Stimulated activated CD8-positive, alpha-beta memory T cell treated with anti-CD3 and anti-CD28 coated beads, Interleukin-4, amount 100 ng/mL, for 1 hour (primary cell): ENCODE measurements at places on chromosomes 2 and 18.

DNA sequence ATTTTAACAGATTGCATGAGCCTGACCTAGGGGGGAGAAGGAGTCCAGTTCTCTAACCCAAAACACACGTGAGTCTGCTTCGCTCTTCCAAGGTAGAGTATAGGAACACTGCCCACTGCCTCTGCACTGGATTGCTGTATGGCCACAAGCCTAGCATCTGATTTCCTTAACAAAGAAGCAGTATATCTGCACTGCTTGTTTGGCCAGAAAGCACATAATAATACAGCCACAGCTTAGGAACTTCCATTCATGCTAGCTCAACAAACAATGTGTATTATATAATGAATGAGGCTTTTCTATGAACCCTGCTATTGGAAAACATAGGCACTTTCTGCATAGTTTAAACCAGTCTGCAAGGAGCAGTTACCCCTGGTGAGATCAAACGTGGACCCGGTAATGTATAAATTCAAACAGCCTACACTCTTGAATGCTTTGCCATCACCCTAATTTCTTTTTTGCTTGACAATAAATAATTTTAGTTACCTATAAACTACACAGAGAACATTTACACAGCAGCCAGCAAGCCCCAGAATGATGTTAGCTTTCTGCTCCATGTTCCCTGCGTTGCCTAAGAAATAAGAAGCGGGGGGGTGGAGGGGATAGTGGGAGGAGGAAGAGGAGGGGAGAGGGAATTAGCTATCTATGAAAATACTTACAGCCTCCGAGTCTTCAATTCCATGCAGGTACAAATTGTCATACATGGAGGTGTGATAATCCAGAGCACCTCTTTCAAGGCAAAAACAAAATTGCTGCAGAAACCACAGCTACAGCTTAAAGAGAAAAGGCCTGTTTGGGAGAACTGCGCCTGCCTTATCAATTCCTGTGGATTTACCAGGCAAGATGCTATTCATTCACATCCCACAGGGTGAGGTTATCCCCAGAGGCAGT lies 125.6 kb downstream of the CACNB4 start:
- DNase-seq = no peak

GRCh38 chr2:8477552-8478470 lies 204.0 kb upstream of the ID2 start:
- no peak for DNase-seq

- no peak for DNase-seq
Measured at GRCh38 chr2:26971911-26972786, 1.7 kb downstream of the MAPRE3 start.

- no peak for DNase-seq
Measured at GRCh38 chr2:188327518-188328213, 36.0 kb downstream of the GULP1 start.

DNA sequence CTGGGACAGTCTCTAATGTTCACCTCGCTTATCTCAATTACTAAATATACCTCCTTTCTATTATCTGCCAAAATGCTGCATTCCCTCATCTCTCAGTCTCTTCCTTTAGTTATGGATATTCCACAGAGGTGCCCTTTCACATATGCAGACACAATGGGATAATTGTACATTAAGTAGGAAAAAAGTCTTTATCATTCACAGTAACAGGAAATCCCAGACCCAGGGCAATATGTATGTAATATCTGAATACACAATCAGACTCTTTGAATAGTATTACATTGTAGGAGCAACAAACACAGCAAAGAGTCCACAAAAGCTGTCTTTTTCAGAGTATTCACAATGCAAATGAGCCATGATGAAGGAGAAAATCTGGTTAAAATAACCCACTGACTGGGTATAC lies 1399.0 kb upstream of the ZEB2 start:
- DNase-seq = no peak

GRCh38 chr2:10864861-10865636 lies 46.7 kb upstream of the KCNF1 start:
- DNase-seq = no peak

- no peak for DNase-seq
Measured at GRCh38 chr18:59593291-59593717, 103.9 kb downstream of the CCBE1 start.

- no peak for DNase-seq
Measured at GRCh38 chr18:21548647-21549046, 51.9 kb downstream of the ESCO1 start.

GRCh38 chr2:27959496-27959895 lies 69.0 kb downstream of the BABAM2 start:
- no peak for DNase-seq

GRCh38 chr18:77376043-77376732 lies 126.5 kb downstream of the GALR1 start:
- no peak for DNase-seq

DNA sequence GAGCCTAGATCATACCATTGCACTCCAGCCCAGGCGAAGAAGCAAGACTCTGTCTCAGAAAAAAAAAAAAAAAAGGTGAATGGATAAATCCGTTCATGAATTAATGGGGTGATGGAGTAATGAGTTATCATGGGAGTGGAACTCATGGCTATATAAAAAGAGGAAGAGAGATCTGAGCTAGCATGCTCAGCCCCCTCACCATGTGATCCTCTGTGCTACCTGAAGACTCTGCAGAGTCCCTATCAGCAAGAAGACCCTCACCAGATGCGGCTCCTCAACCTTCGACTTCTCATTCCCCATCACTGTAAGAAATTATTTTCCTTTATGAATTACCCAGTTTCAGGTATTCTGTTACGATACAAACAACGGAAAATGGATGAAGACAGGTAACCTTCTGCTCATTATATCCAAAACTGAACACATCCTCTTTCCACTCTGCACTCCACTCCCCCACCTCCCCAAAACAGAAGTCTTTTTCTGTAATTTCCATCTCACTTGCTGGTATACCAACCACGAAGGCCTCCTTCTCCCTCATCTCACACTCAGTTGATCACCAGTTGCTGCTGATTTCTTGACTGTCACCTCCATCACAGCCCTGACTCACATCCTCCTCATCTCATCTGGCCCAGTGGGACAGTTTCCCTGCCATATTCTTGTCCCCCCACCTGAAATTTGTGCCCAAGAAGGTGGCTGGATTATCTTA lies 8.8 kb downstream of the RETREG2 start:
- DNase-seq = no peak

DNA sequence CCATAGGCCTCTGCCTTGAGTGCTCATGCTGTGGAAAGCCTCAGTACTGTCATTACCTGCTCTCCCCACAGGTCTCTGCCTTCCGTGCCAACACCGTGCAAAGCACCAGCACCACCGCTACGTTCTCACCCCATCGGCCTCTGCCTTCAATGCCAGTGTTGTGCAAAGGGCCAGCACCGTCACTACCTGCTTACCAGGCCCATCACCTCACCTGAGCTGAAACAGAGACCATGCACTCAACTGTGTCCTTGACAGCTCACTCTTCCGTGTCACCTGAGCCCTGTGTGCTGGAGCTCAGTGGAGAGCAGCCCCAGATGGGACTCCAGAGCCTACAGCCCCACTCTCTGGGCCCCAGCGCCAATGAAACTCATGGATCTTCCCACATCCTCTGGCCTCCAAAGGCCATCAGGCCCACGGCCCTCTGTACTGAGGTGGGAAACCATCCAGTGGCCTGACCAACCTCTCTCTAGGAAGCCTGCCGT lies 62.7 kb downstream of the ZNF516 start:
- no peak for DNase-seq

- no peak for DNase-seq
Measured at GRCh38 chr2:73406996-73407395, 21.4 kb downstream of the ALMS1 start.

DNA sequence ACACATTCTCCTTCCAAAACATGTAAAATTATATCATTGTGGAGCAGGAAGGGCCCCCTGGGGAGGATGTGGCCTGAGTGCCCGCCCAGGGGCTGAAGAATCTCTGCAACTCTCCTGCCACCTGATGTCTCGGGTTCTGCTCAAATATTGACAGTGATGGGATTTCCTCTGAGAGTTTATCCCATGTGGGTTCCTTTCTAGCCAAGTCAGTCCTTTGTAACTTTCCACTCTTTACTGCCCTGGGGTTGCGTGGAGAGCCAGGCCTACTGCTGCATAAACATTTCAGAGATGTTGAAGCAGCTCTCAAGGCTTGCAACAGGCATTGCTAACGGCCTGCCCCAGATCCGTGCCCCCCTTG lies 4.0 kb upstream of the RAB17 start:
- DNase-seq = no peak

DNA sequence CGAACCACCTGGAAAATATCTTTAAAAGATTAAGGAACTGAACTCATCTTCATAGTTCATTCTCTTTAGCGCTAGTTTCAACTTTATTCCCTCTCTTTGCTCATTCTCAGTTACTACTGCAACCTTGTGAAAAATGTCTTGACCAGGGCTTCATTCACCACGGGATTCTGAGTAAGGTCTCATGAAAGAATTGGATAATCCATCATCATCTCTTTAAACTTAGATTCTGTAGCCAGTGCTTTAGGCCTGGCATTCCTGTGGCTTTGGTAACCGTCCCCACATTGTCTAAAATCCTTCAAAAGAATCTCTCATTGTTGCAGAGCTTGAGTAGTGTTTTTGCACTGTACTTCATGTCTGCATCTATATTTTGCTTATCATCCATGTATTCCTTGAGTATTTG lies 229.5 kb downstream of the ETAA1 start:
- no peak for DNase-seq

- DNase-seq = no peak
Measured at GRCh38 chr2:48131539-48132270, 225.4 kb upstream of the FBXO11 start.

DNA sequence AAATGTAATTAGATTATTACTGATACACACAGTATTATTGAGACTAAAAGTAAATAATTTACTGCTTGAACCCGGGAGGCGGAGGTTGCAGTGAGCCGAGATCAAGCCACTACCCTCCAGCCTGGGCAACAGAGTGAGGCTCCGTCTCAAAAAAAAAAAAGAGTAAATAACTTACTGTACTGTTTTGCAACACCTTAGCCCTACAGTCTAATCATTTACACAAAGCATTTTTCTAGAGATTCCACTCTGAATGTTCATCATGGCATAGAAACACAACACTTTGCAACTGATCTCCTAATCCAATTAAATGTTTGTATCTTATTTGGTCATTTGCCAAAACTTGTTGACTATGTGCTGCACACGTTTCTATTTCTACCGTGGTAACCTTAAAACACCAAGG lies 23.4 kb upstream of the RMP24 start:
- DNase-seq = no peak

DNA sequence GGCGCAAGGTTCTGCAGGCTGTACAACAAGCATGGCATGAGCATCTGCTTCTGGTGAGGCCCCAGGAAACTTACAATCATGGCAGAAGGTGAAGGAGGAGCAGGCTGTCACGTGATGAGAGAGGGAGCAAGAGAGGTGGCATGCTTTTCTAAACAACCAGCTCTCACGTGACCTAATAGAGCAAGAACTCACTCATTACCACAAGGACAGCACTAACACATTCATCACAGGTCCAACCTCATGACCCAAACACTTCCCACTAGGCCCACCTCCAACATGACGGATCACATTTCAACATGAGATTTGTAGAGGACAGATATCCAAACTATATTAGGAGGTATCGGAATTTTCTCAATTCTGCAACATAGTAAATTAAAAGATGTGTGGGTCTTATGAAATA lies 108.8 kb upstream of the DLX2 start:
- no peak for DNase-seq

GRCh38 chr2:16124881-16125613 lies 184.7 kb downstream of the MYCN start:
- DNase-seq = no peak

GRCh38 chr2:157840568-157841156 lies 35.5 kb downstream of the ACVR1 start:
- DNase-seq = no peak

DNA sequence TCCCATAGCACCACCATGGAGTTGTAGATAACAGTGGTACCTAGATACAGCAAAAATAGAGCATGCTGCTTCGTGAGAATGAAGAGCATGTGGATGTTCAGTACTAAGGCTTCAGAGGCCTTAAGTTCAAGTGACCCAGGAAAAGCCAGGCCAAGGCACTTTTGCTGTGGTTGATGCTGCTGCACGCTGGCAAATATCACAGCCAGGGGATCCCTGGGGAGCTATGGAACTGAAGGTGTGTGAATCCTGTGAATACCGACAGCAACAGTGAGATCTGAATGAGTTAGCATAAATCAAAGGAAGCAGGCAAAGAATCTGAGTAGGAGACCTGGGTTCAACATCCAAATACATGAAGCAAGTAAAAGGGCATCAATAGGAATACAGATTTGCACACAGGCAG lies 158.6 kb upstream of the THUMPD2 start:
- DNase-seq = no peak

GRCh38 chr2:5617796-5618195 lies 74.4 kb upstream of the SOX11 start:
- no peak for DNase-seq

- no peak for DNase-seq
Measured at GRCh38 chr2:237774811-237775553, 23.6 kb upstream of the RBM44 start.

GRCh38 chr2:136874258-136874657 lies 108.9 kb downstream of the THSD7B start:
- DNase-seq = no peak

GRCh38 chr2:238974081-238974480 lies 126.2 kb downstream of the TWIST2 start:
- DNase-seq = no peak

GRCh38 chr2:99555404-99555803 lies 65.6 kb upstream of the REV1 start:
- no peak for DNase-seq

DNA sequence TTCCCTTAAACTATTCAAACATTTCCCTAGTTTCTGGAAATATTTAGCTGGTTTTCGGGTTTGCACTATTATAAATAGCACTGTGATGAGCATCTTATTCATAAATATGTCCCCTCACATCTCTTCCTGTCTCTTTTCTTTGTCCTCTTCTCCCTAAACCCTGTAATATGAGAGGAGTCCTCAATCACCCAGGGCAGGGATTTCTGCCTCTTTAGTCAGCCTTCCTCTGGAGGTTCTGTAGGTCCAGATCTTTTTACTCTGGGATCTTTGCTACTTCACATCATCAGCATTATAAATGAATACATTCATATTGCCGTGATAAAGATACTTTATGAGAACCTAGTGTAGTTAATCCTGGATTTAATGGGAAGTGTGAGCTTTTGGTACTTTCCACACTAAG lies 87.9 kb upstream of the TTN start:
- DNase-seq = no peak
